ENCODE measurements at places on chromosomes 2 and 18.

GRCh38 chr2:84527137-84528129 is 11.1 kb downstream of the DNAH6 start:
- no peak for DNase-seq

DNA sequence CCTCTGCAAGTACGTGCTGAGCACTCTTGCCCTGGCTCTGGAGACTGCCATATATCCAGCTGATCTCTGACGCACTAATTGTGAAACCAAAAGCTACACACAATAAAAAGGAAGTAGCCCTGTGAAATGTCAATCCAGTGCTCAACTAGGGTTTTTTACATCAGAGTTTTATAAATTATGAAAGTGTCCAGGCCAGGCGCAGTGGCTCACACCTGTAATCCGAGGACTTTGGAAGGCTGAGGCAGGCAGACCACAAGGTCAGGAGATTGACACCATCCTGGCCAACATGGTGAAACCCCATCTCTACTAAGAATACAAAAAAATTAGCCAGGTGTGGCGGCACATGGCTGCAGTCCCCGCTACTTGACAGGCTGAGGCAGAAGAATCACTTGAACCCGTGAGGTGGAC is 24.5 kb upstream of the PEX13 start:
- DNase-seq: no peak

GRCh38 chr2:233332125-233332524 is 22.2 kb upstream of the DGKD start:
- DNase-seq: no peak

DNA sequence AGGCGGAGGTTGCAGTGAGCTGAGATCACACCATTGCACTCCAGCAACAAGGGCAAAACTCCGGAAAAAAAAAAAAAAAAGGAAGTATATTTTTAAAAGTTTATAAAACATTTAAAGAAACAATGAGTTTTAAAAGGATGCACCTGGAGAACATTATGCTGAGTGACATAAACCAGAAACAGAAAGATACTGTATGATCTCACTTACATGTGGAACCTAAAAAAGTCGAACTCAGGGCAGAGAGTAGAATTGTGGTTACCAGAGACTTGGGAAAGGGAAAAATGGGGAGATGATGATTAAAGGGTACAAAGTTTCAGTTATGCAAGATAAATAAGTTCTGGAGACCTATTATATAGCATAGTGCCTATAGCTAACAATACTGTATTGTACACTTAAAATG is 52.8 kb upstream of the RTN4 start:
- no peak for DNase-seq

- no peak for DNase-seq
These were observed 37.2 kb upstream of the HPCAL1 start for GRCh38 chr2:10265329-10266132.

DNA sequence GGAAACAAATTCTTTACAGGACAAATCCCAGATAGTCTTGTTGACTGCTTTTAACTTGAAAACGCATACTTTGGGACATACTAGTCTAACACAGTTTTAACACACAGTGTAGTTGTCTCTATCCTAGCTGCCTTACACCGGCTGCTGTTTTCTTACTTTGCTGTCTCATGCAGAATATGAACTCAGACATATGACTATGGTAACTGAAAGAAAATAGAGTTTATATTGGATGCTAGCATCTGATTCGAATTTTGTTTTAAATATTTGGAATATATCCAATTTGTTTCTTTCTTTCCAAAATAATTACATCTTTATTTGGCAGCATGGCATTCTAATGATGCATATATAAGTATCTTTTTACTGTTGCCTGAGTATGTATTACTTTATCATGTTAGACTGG is 69.8 kb downstream of the ANKRD12 start:
- no peak for DNase-seq

DNA sequence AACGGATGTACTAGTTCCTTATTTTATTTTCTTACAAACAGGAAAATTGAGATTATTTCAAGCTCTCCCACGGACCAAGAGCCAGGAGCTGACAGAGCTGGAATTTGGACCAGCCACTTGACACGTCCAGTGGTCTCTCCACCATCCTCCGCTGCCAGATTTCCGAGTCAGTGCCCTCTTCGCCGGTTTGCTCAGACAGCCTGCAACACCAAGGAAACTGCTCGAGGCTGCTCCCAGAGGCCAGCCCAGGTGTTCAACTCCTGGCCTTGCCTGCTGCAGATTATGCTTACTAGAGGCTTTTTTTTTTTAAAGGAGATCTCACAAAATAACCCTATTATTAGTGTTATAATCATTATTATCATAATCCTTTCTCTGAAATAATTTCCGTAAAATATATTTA is 779.8 kb downstream of the RNF144A start:
- DNase-seq: no peak

DNA sequence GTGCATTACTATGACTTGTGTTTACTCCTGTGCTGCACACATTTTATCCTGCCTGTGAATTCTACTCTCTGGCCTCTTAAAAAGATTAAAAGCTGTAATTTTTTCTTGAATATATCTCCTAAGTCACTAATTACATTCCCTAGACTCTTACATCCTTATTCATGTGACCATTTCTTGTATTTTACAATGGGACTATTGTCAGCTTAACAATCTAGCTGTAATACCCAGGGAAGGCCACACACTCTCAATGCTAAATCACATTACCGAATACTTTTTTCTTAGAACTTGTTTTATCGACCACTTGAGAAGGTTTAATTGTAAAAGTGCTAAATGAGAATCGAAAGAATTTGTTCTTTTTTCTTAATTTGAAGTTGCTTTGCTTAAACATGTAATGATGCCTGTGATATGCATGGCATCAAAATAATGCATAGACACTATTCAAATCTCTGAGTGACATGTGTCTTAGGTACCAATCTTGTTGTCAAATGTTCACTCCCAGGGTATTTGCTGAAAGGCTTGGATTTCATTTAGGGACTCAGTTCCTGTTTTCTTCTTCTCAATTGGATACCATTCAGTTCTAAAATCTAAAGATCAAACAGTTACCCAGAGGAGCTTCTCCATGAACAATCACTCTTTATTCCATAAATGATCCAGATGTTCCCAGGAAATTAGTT is 498.5 kb downstream of the DPP10 start:
- no peak for DNase-seq
